Keratinocyte (primary cell): ENCODE measurements at places on chromosomes 6 and 20.

DNA sequence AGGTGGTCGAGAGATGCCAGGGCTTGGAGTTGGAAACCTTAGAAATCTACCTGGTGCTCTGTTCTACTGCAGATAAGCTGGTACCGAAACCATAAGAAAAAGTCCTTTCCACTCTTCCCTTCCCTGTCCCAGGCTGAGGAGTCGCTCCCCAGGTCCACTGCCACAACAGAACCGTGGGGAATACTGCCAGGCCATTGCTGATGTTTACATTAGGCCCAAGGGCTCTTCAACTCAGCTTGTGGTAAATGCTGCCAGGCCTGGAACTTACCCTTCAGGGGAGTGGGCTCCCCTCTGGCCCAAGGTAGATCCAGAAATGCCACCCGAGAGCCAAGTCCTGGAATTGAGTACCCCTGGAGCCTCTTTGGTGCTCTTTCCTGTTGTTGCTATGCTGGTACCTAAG, 388.4 kb downstream of the ESR1 start:
- H3K4me1 ChIP-seq: no peaks in the 10 kb centered on the region
- no peak overlapping the region for H3K27ac ChIP-seq
- no peak overlapping the region for H3K4me3 ChIP-seq
- no peak for DNase-seq
- no peaks in the 10 kb centered on the region for H3K27me3 ChIP-seq

- no peak overlapping the region for H3K4me3 ChIP-seq
- DNase-seq: no peak
- peaks cover 29% of the 10 kb centered on the region for H3K4me1 ChIP-seq
- H3K27ac ChIP-seq: no peak overlapping the region
- H3K36me3 ChIP-seq: no peaks in the 10 kb centered on the region
- H3K27me3 ChIP-seq: no peaks in the 10 kb centered on the region
Measured at GRCh38 chr6:33885132-33886057, 81.6 kb upstream of the MLN start.

GRCh38 chr6:1616701-1617463, 7.2 kb downstream of the FOXC1 start:
- H3K27me3 ChIP-seq: no peaks in the 10 kb centered on the region
- peaks cover 12% of the 10 kb centered on the region for H3K4me1 ChIP-seq
- H3K27ac ChIP-seq: no peak overlapping the region
- no peaks in the 10 kb centered on the region for H3K36me3 ChIP-seq

DNA sequence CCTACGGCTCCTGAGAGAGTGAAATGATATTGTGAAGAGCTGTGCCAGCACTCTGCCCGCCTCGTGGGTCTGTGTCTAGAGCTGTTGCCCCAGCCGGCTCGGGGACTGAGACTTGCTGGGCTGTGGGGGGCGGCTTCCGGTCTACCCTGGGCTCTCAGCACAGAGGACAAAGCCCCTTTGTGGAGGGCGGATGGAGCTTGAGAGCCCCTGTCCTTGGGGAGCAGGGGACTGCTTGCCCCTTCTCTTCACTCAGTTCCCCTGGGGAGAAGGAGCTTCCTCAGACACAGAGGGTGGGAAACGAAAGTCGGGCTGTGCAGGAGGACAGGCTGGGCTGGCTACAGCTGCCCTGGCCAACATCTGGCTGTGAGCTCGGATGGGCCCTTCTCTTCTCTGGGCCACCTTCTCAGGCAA, 11.0 kb downstream of the SRC start:
- no peak overlapping the region for H3K4me3 ChIP-seq
- DNase-seq: no peak
- H3K36me3 ChIP-seq: peaks cover 6% of the 10 kb centered on the region
- H3K27ac ChIP-seq: no peak overlapping the region

DNA sequence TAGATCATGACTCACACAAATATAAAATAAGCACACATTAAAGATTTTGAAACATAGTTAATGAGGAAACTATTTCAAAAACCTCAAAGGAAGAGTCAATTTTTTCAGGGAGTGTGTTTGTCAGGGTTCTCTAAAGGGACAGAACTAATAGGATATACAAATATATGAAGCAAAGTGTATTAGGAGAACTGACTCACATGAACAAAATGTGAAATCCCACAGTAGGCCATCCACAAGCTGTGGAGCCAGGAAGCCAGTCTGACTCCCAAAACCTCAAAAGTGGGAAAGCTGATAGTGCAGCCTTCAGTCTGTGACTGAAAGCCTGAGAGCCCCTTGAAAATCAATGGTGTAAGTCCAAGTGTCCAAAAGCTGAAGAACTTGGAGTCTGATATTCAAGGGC, 898.0 kb upstream of the EYS start:
- H3K4me3 ChIP-seq: no peak overlapping the region
- H3K27me3 ChIP-seq: no peaks in the 10 kb centered on the region
- no peak overlapping the region for H3K27ac ChIP-seq
- H3K36me3 ChIP-seq: no peaks in the 10 kb centered on the region
